ENCODE measurements at places on chromosomes 4 and X.

- DNase-seq, result no peak
These were observed 52.9 kb downstream of the TMEM150C start for GRCh38 chr4:82508806-82509428.

DNA sequence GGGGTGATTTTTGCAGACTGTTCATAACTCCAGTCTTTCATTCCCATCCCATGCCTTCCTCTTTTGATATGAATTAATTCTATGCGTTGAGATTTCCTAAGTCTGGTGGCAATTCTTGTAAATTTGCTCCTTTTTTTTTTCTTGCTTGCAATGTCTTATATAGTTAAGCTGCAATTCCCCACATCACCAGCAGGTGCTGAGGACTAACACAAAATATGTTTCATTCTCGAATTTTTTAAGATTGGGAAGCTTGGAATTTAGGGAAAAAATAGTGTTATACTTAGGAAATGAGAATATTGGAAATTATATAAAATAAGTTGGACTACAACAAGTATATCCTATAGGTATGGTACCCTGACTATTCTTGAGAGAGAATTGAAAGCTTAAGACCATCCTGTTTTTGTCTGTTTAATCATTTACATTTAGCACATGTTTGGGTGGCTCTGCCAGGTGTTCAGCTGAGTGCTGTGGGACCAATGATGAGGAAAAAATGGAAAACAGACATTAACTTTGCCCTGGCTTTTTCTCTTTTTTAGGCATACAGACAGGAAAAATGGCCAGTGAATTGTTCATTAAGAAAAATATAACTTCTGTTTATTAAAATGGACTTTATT lies 30.2 kb downstream of the AFF2 start:
- DNase-seq, result no peak

DNA sequence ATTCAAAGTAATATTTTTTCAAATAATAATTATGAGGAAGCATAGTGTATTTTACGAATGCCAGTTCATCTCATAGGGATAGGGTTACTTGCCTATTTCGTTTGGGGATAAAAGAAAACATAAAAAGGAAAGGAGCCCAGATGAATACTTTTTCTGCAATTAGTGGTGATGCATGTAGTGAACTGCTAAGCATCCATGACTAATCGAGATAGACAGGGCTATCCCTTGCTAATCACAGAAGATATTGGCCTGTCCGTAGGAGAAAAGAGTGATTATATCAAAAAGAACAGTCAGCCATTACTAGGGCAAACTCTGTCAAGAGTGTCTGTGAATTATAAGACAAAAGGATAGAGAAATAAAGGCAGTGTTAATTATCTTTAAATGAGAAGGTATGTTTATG lies 746.1 kb downstream of the C4orf33 start:
- DNase-seq, result no peak

DNA sequence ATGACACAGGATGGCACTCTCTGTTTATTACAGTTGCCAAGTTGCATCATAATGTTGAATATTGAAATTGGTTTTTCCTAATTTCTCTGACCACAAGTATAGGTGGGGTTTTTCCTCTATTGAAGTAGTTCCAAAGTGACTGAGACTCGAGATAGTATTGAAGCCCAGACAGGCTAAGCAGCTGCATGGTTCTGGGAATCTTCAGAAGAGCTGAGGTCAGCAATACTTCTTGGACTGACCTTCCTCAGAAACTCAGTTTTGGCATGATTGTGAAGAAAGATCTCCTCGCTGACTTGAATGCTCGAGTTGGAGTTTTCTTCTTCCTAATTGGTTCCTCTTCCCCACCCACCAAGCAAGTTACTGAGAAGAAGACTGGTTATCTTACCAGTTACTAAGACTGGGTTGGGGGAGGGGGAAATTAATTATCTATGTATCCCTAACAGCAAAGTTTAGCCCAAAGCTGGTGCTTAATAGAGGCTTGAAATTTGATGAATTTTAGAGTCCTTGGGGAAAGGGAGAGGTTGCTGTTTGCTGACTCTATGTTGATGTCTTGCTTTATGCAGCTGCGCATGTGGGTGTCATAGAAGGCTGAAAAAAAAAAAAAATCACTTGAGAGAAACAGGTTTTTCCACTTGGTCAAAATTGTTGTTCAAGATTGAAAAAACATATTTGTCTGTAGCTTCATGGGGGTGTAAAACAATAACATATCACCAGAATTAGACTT lies 91.1 kb downstream of the P2RY10 start:
- no peak for DNase-seq

GRCh38 chrX:109890910-109891502 lies 111.9 kb upstream of the TMEM164 start:
- DNase-seq, result peak; percentile 26

DNA sequence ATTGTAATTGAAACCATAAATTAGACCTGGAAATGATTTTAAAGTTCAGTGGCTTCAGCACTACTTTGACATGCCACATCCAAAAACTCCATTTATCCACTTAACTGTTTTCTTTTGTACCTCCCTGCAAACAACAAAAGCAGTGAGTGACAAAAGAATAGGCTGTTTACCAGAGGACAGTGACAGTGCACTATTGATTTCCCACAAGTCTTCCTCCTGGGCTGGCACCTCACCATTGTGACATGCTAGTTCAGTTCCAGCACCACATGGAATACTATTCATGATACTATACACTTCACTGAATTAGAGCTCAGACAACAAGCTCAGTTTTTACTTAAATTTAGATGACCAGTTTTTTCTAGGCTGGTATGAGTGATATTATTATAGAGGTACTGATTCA lies 29.3 kb downstream of the MOSPD2 start:
- DNase-seq, result no peak
